ENCODE measurements at places on chromosomes 7 and 10. TPM values are rescaled to one million over a fixed set of nuclear protein-coding genes. Genes with fewer than 3 reads are reported as not detected.

DNA sequence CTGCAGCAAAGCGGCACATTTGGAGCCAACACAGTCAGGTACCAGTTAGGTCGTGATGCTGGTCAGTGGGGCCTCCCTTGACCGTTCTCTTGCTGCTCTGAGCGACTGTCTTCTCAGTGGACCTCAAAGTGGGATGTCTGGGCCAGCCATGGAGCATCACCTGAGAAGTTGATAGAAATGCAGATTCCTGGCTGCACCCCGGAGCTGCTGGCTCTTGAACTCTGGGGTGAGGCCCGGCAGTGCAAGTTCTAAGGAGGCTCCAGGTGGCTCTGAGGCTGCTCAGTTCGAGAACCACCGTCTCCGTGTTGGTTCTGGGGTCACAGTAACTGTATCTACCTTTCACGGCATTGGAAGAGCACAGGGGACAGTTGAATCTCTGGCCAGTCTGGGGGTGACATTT lies 147.5 kb downstream of the WDR37 start:
- no peak for DNase-seq

DNA sequence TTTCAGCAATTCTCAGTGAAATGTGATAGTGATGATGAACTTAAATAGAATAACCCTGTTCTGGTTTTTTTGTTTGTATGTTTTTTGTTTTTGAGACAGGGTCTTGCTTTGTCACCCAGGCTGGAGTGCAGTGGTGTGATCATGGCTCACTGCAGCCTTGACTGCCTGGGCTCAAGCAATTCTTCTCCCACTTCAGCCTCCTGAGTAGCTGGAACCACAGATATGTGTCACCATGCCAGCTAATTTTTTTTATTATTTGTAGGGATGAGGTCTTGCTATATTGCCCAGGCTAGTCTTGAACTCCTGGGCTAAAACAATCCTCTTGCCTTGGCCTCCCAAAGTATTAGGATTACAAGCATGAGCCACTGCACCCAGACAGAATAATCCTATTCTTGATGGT lies 14.3 kb upstream of the COL17A1 start:
- DNase-seq: no peak

DNA sequence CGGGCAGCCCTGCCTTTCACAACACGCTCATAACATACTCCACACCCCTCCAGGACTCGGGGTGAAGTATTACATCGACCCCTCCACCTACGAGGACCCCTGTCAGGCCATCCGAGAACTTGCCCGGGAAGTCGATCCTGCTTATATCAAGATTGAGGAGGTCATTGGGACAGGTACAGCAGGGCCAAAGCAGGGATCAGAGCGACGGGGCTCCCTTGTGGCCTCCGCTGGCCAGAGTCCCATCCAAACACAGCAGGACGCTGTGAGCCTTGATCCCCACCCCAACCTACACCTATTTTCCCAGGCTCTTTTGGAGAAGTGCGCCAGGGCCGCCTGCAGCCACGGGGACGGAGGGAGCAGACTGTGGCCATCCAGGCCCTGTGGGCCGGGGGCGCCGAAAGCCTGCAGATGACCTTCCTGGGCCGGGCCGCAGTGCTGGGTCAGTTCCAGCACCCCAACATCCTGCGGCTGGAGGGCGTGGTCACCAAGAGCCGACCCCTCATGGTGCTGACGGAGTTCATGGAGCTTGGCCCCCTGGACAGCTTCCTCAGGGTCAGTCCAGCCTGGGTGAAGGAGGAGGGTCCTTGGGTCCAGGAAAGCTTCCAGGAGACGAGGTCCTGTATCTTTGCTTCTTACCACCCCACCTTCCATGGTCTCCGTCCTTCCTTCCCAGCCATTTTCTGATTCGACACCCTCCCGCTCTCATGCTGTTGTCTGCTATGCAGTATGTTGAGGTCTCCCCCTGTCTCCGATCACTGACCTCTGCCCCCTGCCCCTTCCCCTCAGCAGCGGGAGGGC lies 13.5 kb downstream of the EPHB6 start:
- no peak for DNase-seq

DNA sequence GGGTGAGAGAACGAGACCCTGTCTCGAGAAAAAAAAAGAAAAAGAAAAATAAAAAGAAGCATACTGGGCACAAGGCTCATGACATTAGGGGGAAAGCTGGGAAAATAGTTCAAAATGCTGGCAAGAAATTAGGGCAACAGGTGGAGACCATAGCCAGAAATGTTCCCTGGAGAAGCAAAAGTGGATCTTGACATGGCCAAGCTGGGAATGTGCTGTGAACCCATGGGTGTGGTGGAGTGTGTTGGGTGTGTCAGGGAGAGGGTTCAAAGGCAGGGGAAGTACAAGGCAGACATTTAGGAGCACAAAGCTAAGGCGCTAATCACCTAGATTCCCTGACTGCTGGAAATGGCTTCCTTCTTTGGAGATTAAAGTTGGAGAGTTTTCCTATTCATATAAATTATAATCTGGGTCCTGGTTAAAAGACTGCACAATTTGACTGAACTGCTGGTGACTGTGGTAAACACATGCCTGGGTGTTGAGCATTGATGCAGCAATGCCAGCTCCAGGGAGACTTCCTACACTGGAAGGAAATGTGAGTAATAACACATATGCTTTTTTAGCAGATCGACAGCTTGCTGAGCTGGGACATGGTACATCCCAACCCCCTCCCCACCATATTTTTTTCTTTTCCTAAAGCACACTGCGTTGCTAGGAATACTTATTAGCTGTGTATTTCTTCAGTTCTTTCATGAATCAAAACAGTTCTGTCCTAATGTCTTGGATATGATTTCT lies 70.1 kb upstream of the ARHGAP21 start:
- no peak for DNase-seq

DNA sequence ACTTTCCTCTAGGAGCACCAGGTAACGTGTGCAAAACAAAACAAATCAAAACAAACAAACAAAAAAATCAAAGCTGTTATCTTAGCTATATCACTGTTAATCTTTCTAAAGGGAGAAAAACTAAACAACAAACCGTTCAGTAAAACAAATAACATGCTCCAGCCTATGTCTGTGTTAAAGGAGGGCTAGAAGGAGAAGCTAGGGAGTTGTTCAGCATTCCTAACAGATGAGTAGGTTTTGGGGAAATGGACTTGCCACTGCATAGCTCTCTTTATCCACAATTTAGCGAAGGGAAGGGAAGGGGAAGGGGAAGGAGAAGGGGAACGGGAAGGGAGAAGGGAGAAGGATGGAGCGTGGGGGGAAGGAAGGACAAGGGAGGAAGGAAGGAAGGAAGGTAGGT lies 134.2 kb upstream of the AKR1E2 start:
- DNase-seq: no peak

DNA sequence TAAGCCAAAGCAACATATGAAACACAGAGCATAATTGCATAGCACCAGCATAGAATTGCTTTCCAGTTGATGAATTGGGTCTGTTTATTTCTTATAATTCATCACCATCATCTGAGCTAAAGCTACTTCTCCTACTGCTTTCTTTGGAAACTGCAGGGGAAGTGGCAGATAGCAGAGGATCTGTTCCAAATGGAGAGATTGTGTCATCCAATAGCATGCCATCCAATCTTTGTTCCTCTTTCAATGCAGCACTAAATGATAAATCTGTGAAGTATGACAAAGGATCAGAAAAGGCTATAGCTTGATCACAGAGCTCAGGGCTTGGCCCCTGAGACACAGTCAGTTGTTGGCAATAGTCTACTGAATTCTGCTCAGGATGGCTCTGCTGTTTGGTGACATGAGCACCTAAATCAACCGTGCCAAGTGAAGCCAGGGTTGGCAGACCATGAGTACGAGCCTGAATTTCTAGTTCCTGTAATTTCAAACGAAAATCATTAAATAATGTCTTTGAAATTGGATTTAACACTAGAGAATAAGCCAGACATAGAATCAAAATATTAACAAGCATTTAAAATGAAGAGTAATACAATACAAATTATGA lies 90.0 kb downstream of the TFEC start:
- no peak for DNase-seq

DNA sequence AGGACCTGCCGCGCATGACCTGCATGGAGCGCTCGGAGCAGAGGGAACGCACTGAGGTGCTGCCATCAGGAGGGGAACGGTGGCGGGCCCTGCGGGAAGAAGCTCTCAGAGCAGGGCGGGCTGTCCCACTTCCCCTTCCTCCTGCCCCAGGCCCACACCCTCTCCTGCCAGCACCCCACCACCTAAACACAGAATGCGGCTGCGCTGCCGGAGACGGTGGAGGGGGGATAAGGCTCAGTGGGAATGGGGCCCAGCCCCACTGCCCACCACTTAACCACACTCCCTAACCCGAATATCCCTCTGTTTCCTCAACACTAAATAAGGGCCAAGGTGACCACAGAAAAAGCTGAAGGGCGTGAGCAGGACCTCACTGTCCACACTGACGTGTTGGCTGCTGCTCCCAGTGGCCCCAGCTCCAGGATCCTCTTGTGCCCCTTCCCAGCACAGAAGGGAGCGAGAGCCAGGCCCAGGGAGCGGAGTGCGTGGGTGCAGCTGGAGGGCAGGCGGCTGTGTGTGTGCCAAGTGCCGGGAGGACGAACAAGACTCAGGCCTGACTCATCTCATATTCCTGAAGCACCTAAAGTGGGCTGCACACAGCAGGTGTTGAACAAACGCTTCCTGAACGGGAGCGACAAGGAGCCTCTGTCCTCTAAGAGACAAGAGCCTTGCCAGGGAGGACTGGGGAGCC lies 116.8 kb downstream of the MAD1L1 start:
- no peak for DNase-seq

- no peak for DNase-seq
Measured at GRCh38 chr7:79652619-79653018, 199.2 kb upstream of the MAGI2 start.

DNA sequence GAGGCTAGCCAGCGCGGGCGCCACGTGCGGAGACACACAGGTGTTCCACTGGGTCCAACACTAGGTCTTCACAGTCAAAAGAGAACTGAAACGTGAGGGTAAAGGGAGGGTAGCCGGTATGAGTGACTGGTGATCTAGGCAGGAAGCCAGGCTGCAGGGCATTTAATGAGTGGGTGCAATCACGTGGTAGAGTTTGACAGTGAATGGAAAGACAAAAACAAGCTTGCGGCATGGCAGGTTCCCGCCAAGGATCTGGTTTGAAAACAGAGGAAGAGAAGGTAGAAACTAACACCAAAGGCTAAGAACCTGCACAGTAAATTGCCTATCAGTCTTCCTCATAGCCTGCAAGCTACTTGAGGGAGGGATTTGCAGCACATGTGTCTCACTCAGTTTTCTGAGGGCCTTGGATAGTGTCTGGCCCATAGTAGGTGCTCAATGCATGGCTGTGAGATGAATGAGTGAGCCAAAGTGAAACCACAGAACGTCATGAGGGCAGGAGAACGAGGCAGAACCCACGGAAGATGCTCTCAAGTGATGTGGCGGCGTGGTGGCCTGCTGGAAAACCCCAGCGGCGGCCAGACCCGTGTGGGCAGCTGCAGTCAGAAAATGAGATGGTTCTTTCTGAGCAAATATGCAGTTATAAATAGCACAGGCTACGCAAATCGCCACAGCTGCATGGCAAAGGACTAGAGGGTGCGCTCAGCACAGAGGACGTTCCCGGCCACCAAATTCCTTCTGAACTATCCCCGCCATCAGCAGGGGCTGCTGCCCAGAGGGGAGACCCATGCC lies 183.6 kb upstream of the NFE2L3 start:
- DNase-seq: no peak

- no peak for DNase-seq
Measured at GRCh38 chr7:70795948-70796347, 336.0 kb upstream of the GALNT17 start.

GRCh38 chr7:157739650-157740049 lies 402.8 kb downstream of the DNAJB6 start:
- DNase-seq: no peak

- no peak for DNase-seq
Measured at GRCh38 chr10:10881117-10881813, 136.4 kb upstream of the CELF2 start.

DNA sequence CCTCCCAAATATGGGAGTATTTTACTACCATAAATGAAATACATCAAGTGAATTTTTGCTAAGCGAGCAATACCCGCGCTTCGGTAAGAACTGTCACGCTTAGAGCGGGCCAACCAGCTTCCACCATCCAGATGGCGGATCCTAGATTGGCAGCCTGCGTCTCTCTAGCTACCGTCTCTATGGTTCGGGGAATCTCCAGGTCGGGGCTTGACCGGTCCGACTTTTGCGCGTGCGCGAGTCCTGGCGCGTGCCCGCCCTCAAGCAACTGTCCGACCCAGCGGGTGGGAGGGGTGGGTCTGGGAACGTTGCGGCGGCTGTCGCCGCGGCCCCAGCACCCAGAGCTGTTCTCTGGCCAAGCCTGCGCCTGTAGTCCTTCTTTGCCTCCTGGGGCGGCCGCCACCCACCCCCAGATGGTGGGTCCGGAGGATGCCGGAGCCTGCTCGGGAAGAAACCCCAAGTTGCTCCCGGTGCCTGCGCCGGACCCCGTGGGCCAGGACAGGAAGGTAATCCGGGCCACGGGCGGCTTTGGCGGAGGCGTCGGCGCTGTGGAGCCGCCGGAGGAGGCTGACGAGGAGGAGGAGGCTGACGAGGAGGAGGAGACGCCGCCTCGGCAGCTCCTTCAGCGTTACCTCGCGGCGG lies at the start of gene TBC1D12:
TSS of gene TBC1D12 (plus strand) at position 338 of the 639 bp plus-strand sequence. CDS start at position 411, 73 bp downstream.
- DNase-seq: peak; percentile 91

- no peak for DNase-seq
Measured at GRCh38 chr10:102112210-102112817, 7.9 kb downstream of the LDB1 start.

- no peak for DNase-seq
Measured at GRCh38 chr7:100583132-100584053, 2.5 kb downstream of the LRCH4 start.

GRCh38 chr7:3075441-3075840 lies 31.8 kb upstream of the CARD11 start:
- no peak for DNase-seq

DNA sequence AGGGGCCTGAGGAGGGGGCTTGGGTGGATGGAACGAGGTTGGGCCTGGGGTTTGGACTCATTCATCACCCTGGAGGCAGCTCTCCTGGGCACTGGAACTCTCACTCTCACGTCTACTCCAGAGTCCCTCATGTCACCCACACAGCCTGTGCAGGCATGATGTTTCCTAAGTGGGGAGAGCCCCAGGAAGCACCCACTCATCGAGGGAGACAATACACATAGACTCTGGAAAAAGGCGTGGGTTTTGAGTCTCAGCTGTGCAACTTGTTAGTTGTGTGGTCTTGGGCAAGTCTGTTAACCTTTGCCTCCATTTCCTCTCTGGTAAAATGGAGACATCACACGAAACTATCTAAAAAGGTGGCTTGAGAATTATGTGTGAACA lies 25.9 kb upstream of the RBM20 start:
- DNase-seq: no peak

Gene CTNNA3
- 3.7 TPM for total RNA-seq

Gene LYZL1
- not detected for total RNA-seq

Gene CPN1
- not detected for total RNA-seq

Gene PPP1R17
- total RNA-seq: not detected

Gene MALRD1
- 2.3 TPM for total RNA-seq

Gene CHN2
- 22.9 TPM for total RNA-seq

Gene ATP6V0E2
- 10.7 TPM for total RNA-seq

Gene EBF3
- 0.89 TPM for total RNA-seq
